ENCODE measurements at places on chromosomes 7 and 10.
A peak's percentile ranks its signal among the peaks of the same experiment; 100 is the strongest.

GRCh38 chr10:4828005-4828404, 2.0 kb downstream of the AKR1E2 start:
- no peak for DNase-seq

GRCh38 chr10:118978316-118978997, 51.1 kb upstream of the NANOS1 start:
- DNase-seq = no peak

GRCh38 chr10:132120734-132121510, 55.2 kb downstream of the JAKMIP3 start:
- peak; percentile 58 for DNase-seq

DNA sequence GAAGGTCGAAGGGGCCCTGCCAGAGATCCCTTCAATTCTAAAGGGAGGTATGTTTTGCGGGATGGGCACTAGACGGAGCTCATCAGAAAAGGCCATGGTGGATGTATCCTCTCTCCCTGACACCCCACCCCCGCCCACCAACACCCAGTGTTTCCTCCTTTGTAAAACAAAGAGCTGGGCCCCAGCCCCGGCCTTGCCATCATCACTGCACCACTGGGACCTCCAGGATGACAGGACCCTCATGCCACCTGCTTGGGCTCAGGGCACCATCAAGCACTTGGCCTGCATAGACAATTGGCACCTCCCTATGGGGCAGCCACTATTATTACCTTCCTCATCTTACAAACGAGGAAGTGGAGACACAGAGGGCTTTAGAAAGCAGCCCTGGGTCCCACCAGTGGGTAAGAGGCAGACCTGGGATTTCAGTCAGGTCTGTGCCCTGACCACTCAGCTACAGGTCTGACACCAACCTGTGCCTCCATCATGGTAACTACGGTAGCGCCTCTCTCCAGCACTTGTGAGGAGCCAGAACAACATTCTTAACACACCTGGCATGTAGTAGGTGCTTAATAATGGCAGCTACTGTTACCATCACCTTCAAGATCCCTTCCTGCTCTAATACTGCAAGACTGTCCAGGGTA, 2.0 kb downstream of the CALML3 start:
- peak; percentile 50 for DNase-seq

DNA sequence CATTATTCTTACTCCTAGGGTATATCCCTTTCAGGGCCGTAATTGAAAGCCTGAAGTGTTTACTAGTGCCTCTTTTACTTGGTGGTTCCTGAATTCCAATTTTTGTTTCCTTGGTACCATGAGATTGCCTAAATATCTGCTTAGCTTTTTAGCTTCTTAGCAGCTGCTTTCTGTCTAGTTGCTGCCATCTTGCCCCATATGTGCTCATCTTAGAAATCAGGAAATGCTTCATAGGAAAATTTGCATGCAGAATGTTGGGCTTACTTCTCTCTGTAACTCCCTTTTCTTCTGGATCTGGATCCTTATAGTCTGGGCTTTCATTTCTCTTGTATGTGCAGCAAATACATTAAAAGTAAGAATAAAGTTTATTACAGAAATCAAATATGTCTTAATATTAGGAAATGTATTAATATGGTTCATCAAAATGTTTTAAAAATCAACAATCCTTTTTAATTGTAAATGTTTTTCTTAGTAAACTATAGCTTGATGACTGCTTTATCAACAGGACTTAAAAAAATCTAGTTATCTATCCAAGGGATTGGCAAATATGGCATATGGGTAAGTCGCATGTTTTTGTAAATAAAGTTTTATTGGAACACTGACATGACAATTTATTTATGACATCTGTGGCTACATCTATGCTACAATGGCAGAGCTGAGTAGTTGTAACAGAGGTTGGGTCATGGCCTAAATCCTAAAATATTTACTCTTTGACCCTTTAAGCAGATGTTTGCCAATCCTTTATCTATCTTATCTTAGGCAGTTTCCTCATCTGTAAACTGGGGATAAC, 73.5 kb upstream of the CDK6 start:
- DNase-seq = no peak

Measured in spleen (tissue), 13 donors.